NCI-H1694 (cell line): ENCODE measurements at places on chromosomes 5 and 9.
A peak's percentile ranks its signal among the peaks of the same experiment; 100 is the strongest.

GRCh38 chr9:76895186-76895585 is 10.7 kb downstream of the PRUNE2 start:
- DNase-seq, result no peak

DNA sequence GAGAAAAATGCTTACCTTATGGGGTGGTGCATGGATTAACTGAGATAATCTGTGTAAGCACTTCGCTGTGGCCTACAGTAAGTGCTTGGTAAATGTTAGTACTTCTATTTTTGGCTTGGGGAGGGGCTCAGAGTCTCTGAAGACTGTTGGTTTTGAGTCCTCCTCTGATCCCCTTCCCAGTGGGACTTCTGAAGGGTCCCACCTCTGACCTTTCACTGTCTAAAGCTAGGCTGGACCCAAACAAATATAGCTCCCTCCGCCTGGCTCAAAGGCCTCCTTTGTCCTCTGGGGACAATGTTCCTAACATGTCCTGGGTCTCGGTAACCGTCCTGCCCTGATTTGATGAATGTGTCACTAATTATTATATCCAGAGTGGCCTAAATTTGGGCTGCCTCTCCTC is 34.8 kb downstream of the CAMK2A start:
- DNase-seq, result no peak

DNA sequence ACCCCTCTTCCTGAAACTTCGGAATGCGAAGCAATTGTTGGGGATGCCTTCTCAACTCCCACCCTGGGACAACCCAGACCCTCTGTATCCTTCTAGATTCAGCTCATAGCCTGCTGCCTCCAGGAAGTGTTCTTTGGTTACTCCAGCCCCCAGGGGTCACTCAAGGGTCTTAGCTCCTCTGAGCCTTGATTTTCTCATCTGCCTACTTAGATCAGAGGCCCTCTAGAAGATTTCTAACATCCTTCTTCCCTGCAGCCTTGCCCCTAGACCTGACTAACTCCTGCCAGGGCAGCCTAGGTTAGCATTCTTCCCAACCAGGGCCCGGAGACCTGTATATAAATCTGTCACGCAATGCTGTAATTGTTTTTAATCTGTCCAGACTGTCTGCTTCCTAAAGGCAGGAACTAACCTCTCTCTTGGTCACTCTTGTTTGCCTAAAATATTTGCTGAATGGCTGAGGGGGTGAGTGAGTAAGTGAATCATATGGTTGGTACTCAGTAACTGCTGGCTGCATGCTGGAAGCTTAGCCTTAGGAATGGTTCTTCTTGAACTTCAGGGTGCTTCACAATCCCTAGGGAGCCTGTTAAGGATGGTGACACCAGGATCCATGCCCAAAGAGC is 8.2 kb downstream of the GALNT10 start:
- no peak for DNase-seq

- no peak for DNase-seq
These were observed 119.8 kb downstream of the GABRG2 start for GRCh38 chr5:162187371-162187770.

GRCh38 chr5:149860801-149861322 is 83.7 kb downstream of the PDE6A start:
- DNase-seq, result no peak

DNA sequence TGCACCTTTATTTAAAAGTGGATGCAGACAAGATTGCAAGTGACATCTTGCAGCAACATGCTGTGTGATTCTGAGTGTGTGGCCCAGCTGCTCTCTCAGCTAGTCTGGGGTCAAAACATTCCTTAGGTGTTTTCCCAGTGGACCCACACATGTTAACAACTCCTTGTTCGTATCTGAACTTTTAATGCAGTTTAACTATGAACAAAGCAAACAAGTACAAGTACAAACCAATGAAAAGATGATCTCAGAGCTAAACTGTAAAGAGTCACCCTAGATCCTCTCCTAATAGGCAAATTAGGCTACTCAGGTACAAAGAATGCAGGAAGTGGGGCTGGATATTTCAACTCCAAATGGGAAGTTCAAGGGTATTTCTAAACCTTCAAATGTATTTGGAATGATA is 108.4 kb downstream of the ENTREP1 start:
- DNase-seq, result no peak

- DNase-seq, result no peak
These were observed 38.9 kb downstream of the ZNF608 start for GRCh38 chr5:124707520-124707919.

DNA sequence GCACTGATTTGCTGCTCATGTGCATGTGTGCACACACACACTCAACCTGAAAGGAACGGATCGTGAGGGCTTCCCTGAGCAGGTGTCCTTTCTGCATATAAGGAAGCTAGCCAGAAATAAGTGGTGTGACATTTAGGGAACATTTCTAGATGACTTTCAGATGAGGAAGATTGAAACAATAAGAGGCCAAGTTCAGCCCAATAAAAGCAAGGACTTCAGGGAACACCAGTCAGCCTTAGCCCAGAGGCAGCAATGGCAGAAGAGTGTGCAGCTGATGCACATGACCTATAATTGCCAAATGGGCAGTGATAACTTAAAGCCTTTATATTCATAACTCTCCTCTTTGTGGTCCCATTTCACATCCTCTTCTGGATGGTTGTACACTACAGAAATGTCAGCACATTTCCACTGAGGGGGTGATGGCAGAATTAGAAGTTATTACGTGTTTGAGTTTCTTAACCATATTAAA is 255.5 kb downstream of the TRIM32 start:
- no peak for DNase-seq

DNA sequence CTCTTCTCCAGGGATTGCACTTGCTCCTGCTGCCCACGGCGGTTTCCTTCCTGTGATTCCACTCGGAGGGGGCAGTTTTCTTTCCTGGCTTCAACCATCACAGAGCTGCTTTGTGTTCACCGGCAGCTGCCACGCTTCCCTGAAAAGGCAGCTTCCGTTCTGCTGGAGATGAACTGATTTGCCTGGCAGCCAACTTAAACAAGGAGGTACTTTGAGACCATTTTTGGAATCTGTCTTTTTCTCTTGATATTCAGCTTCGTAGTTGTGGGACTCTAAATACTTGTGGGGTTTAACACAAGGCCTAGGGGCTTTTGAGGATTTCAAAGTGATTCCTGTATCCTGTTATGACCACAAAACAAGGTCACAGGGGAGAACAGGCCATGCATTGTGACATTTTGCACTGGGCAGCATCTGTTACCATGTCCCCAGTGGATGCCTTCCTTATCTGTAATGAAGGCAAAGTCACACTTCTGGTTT is 192.0 kb downstream of the MTRR start:
- no peak for DNase-seq

DNA sequence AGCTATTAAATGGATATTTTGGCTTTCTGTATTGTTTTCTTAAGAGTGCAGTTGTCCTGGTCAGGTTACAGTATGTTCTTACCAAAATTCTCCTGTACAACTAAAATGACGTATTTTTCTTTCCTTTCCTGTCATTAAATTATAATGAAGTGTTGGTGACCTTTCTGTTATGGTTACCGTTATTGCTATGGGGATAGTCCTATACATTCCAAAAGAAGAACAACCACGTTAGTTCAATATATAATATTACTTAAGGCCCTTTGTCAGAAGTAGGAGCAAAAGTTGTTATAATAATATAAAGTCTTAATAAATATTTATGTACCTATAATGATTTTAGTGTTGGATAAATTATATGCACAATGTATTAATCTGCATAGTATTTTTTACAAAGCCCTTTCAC is 82.4 kb upstream of the NREP start:
- DNase-seq, result no peak

DNA sequence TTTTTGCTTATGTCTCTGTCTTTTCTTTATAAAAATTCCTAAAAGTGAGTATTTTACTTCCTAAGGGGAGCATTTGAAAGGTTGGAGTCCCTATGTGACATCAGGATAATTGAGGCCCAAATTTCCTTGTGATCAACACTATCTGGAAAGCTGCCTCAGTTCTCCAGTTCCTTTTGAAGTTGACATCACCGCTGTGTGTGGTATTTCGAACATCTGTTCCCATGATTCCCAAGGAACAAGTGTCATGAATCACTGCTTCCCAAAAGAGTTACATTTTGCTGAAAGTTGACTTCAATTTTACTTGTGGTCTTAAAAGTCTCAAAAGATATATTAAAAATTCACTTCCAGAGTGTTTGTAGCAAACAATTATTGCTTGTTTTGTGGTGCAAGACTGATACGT is 452.1 kb upstream of the RGMB start:
- DNase-seq, result no peak

GRCh38 chr5:134075102-134075501 is 39.4 kb upstream of the TCF7 start:
- no peak for DNase-seq

GRCh38 chr9:88992556-88992955 is 1.3 kb downstream of the S1PR3 start:
- no peak for DNase-seq

- DNase-seq, result no peak
These were observed 208.3 kb upstream of the MAP3K1 start for GRCh38 chr5:56607074-56607473.

DNA sequence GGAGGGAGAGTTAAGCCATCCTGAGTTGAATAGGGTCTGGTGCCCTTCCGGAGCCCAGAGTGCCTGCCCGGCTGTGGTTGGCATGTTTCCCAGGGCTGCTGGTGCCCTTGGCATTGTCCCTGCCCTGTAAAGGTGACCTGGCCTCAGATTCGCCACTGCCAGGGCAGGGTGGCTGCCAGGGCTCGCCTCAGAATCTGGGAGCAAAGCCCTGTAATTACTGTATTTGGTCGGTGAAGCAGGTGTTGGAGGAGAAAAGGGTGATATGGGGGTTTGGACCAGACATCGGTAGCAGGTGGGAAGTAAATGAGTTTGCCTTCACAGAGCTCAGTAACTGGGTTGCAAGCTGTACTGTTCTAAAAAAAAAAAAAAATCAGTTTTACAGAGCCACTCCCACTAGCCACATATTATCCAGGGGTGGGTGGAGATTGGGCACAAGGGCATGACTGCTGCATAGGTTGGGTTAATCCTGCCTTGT is 47.6 kb downstream of the RGS3 start:
- DNase-seq, result no peak

DNA sequence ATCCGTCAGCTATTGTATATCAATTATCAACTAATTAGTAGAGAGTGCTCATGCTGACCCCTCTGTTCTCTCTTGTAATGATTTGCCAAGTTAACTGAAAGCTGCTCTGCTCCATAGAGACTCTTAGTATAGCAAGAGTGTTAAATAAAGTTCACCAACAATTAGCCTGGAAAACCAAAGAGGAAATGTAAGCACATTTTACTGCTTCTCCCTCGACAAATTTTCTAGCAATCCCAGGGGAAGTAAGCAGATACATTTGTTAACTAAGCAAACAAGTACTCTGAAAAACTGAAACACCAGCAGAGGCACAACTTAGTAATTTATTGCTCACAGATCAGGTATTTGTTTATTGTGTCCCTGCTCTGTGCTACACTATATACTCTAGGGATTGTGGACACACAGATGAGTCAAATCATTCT is 162.2 kb downstream of the GLIS3 start:
- no peak for DNase-seq

DNA sequence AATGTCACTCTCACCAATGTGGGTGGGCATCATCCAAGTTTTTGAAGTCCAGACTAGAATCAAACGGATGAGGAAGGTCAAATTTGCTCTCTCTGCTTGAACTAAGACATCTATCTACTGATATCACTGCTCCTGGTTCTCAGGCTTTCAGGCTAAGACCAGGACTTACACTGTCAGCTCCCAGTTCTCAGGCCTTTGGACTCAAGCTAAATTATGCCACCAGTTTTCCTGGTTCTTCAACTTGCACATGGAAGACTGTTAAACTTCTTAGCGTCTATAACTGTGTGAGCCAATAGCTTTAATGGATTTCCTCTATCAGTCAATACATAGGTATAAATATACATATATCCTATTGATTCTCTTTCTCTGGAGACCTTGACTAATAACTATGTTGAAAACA is 35.3 kb downstream of the LYRM7 start:
- no peak for DNase-seq

DNA sequence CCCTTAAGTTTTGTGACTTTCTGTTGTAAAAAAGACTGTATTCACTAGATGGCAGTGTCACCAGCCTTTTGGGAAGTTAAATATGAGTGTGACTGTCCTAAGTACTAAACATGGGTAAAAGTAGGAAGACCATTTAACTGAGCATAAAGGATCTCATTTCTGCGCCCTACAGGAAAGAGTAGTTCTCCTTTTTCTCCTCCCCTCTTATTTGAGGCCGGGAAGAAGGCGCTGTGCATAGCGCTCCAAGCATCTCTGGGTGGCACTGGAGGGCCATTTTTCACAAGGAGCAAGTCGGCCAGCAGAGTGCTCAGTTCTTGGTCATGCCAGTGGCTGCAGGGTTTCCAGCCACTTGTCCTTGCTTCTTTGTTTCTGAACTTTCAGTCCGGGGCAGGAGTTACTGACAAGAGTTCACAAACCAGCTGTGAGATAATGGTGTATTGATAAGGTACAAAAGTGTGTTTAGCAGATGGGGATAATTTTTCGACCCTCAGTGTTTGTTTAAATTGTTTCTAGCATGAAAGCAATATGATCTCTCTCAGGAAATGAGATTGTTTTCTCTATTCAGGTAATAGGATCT is 227.6 kb upstream of the DMRT1 start:
- peak; percentile 67 for DNase-seq

DNA sequence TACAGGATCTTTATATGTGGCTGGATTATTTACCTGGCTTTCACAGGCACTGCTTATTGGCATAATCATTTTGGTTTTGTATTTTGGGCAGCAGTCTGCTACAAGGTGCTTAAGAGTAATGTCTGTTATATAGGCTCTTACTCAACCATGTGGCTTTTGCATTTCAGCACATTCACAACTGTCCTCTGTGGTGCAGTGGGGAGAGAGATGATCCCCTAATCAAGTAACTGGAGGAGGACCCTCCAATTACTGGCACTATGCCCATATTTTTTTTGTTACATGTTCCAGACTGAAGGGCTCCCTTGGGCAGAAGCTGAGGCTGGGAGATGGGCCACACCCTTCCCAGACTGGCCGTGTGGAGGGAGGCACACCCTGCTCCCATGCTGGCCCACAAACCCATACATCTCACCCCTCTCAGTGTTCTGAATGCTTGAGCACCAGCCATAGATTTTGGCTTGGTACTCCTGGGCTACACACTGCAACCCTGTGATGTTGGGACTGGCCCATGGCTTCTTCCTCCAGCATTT is 173.5 kb downstream of the FAM174A start:
- DNase-seq, result no peak

- no peak for DNase-seq
These were observed 14.9 kb upstream of the FEM1C start for GRCh38 chr5:115559524-115559923.

GRCh38 chr9:7300484-7300883 is 499.1 kb downstream of the DMAC1 start:
- no peak for DNase-seq
